ENCODE measurements at places on chromosomes 1 and 21.

DNA sequence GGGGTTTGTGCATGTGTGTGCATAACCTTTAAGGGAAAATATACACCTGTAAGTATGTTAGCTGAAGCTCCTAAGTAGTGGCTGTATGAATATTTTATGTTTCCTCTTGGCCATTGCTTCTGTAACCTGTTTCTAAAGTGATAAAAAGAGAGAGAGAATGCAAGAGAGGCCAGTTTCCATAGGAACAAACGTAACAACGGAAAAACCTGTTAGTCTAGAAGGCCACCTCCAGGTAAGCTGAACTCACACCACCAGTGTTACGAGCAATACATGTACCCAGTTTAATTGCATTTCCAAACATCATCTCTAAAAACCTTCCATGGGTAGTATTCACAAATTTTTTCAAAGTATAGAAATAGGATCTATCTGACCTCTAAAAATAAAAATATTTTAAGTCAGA lies 63.1 kb downstream of the PLPPR4 start:
- DNase-seq: no peak

GRCh38 chr1:47507881-47508701 lies 70.2 kb downstream of the FOXD2 start:
- DNase-seq: no peak

DNA sequence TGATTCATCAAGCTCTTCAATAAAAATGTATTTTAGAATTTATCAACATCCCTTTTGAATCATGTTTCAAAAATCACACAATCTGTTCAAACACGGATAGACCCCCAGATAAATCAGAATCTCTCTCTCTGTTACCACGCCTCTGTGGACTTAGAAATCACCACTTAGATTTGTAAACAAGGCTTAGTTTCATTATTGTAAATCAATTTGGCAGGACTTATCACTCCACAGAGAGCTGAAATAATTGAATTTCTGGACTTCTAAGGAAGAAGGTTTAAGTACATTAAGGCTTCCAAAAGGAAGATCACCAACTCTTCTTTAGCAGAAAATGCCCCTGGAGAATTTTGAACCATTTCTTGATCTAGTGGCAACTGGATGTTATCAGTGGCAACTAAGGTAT lies 100.4 kb downstream of the APP start:
- no peak for DNase-seq

DNA sequence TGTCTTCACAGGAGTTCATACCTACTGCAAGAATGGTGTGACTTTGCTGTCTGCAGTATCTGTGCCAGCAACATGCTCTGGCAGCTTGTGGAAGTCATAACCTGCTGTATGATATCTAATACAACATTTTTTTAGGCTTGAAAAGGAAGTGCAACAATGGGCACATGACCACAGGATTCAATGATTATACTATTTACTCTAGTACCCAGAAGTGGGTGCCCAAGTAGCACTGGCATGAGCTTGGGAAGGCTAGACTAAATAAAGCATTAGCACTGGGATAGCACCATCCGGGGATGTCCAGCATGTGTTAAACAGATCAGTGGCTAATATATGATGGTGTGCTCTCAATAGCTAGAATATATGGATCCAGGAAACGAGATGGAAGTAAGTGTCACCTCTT lies 98.6 kb upstream of the PDE4B start:
- no peak for DNase-seq

DNA sequence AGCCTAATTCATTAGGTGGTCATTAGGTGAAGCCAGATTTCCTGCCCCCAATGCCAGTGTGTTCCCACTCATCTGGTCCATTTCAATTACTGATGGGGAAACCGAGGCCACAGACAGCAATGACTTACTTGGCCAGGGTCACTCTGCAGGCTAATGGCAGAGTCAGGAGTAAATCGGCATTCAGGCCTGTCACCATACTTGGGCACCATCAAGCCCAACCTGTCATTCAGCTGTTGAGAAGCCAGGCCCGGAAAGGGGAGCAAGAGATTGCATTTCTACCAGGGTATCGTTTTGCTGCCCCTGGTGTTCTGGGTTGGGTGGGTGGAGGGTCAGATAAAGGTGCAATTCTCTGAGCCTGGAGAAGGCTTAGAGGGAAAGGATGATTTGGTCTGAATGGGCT lies 8.0 kb upstream of the TMEM61 start:
- DNase-seq: no peak

DNA sequence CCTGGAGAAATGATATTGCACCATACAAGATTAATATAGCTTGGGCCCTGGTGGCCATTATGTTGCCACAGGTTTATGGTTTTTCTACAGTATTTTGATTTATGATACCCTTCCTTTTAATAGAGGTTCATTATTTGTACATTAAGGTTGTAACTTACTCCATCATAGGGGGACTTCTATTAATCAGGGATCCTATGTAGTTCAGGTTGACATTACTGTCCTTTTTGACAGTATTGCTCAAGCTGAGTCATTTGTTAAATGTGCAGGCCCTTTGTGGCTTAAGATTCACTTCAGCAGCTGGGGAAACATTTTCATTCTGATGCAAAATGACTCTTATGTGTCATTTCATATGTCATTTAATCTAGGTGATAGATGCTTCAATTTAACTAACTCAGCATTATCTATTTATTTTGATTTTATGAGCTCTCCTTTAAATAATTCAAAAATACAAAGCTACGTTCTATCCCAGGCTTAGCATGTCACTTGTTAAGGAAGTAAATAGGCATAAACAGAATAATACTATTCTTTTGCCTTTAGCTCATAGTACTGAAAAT lies 686.9 kb upstream of the NCAM2 start:
- no peak for DNase-seq

- no peak for DNase-seq
Observed at GRCh38 chr21:36291509-36291908, 28.5 kb upstream of the MORC3 start.

- no peak for DNase-seq
Observed at GRCh38 chr1:201074018-201074417, 38.2 kb downstream of the CACNA1S start.

- DNase-seq: no peak
Observed at GRCh38 chr1:55362558-55362957, 147.4 kb upstream of the USP24 start.

DNA sequence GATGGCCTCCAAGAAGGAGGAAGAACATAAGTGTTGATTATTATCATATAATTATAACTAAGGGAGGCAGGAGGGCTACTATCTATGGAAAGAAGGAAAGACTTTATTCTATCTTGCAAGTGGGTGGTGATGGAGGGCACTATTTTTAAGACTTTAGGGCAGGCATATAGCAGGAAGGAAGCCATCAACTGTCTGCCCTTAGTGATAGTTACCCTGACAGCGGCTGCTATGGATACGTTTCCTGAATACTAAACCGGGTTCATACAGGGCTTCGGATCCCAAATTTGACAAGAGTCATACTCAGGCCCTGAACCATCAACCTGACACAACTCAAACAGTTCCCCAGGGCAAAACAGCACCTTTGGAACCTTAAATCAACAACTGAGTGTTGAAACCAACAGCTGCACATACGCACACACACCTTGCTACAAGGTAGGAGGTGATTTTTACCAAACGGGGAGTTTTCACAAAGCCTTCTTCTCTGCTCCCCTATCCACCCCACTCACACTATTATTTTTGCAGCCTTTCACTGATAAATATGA lies 397.2 kb downstream of the OMA1 start:
- DNase-seq: no peak

DNA sequence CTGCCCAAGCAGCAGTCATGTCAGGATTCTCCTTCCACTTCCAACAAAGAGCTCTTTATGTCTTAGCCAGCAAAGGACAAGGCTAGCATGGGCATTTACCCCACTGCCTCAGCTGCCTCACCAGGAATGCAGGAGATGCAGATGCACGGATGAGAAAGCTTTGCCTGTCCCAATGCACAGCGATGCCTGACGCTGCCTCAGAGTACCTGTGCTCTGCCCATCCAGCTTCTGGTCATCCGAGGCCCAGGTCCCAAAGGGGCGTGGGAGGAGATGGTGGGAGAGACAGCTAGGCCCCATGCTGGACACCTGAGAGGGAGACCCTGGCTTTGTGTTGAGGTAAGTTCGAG lies 59.0 kb downstream of the IRF2BP2 start:
- DNase-seq: no peak

DNA sequence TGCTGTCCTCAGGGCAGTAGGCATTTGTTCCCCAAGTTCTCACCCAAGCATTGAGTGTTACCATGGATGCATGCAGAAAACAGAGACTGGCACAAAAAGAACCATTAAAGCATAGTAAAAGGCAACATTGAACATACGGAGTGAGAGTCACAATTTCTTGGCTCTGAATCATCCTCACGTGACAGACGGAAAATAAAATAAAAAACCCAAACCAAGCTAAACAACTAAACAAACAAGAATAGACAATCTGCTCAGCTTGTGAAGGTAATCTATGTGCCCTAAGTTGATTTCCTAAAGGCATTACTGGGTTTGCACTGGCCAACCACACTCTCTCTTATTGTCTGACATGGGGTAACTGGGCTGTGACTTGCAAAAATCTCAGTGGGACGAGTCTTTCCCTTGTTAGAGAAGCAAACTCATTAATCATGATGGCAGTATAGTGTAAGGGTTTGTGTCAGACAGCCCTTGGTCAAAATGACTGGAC lies 306.0 kb downstream of the ASTN1 start:
- DNase-seq: no peak

DNA sequence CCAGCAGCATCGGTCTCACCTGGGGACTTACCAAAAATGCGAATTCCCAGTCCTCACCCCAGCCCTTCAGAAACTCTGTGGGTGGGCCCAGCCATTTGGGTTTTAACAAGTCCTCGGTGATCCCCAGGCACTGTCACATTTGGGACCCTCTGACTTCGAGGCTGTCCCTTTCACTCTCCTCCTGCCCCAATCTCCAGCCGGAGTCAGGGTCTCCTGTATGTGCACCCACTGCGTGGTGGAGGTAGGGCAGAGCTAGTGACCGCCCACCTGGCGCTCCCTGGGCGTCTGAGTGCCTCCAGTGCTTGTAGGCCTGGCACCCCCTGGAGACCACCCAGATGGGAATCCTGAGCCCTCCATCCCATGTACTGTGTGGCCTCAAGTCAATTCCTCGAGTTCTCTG lies 31.1 kb downstream of the EPHA8 start:
- DNase-seq: no peak

DNA sequence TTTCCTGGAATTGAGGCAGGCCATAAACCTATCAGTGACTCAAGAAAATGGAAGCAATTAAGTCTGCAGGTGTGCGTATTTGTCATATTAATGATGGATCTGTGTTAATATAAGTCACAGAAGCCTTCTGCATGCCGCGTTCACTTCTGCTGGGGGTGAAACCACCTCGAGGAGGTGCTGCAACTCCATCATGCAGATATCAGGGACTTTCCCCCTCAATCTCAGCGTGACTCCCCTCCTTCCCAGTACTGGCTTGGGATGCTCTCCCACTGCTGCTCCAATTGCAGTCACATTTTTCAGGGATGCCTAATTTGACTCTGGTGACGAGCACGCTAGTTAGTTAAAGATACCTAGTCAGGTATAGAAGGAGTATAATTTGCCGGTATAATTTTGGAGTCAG lies 87.5 kb downstream of the ASTN1 start:
- no peak for DNase-seq

DNA sequence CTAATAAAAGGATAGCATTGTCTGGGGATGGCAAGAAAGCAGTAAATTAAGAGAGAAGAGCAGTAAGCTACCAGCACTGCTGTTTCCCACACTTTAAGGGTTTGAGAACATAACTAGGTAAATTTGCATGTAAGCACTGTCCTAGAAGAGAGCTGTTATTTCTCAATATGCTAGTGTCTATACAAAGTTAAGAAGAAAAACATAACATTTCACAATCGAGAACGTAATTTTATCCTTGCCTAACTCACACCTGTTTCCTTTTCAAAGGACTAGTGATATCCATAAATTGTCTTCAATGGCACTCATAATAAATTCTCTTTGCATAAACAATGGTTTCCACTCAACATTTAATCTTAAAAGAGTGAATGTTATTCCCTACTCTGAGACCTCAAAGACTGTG lies 576.0 kb downstream of the PTBP2 start:
- DNase-seq: no peak

DNA sequence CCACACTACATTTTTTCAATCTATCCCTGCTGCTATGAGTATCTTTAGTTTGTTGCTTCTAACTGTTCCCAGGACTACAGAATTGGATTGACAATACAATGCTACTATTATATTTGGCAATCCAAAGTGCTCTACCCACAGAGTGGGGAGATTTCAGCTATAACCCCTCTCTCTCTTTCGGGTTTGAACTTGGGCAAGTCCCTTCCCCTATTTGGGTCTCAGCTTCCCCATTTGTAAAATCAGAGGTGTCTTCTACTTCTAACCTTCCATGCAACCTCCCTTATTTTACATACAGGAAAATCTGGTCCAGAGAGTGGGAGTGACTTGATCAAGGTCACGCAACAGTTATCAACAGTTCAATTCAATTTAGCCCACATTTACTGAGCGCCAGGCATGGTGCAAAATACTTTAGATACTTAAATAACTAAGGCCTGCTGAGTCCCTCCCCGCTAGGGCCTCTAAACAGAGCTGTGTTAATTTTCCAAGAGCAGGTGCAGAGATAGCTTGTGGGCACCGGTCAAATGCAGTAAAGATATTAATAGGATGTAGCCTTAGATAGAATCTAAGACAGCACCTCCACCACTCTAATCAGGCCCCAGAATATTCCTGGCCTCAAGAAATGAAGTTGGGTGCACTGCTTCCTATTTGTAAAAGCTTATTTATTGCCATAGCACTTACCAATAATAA lies 9.4 kb upstream of the GPX7 start:
- no peak for DNase-seq

DNA sequence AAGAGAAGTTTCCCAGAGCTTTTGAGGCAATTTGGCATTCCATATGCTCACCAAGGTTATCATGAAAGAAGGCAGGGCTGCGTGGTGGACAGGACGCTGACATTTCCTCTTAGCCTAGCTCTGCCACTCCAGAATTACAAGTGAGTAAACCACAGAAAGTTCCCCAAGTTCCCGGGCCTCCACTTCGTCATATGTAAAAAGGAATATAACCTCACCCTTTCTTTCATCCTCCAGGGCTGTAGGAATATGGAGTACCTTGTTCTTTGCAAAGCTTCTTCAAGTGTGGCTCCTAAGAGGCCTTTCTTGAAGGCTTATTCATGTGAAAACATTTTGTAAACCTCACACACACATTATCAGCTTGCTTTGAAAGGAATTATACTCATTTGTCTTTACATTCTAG lies 210.2 kb downstream of the GREM2 start:
- DNase-seq: no peak

GRCh38 chr1:154533952-154534844 lies 24.3 kb downstream of the UBE2Q1 start:
- no peak for DNase-seq

GRCh38 chr1:201653233-201653632 lies 114.3 kb downstream of the NAV1 start:
- no peak for DNase-seq

DNA sequence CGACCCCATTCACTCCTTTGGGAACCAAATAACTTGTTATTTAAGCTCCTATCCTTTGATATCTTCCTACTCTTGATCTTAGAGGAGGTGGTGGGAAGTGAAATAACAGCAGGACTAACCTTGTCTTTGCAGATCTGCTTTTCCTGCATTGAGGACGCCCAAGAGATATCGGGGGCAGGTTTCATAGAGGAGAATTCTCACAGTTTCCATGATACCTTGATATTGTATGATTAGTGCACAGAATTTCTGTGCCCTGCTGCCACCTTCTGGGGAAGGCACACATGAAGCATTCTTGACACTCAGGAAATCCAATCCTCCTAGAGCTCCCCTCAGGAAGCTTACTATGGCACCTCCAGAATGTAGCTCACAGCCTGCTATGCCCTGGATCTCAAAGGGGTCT lies 1.6 kb downstream of the CD1B start:
- DNase-seq: no peak

All from cortex of kidney (tissue), 1 donor.